ENCODE measurements at places on chromosomes 3 and 15.
A peak's percentile ranks its signal among the peaks of the same experiment; 100 is the strongest.

- no peak for DNase-seq
These were observed 11.3 kb downstream of the ADAM10 start for GRCh38 chr15:58738046-58738707.

- DNase-seq, result no peak
These were observed 3.2 kb upstream of the SIAH2 start for GRCh38 chr3:150765949-150766720.

DNA sequence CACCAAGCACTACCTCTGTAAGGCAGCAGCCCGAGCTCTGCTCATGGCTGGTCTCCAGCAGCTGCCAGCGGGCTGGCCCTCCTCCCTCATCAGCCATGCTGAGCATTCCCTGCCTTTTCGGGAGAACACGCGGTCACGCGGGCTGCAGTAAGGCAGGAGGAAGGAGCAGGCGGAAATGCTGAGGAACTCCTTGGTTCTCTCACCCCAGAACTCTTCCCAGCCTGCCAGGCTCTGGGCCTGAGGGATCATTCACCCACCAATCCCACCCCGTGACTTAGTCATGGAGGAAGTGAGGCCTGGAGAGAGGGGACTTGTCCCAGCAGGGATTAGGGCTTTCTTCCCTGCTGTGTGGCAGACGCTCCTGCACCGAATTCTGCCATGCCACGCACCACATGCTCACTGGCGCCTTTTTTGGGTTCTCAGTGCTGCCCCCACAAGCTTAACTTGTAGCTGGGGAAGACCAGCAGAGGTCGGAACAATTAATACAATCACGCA lies 42.9 kb upstream of the RPL32 start:
- DNase-seq, result peak; percentile 33

DNA sequence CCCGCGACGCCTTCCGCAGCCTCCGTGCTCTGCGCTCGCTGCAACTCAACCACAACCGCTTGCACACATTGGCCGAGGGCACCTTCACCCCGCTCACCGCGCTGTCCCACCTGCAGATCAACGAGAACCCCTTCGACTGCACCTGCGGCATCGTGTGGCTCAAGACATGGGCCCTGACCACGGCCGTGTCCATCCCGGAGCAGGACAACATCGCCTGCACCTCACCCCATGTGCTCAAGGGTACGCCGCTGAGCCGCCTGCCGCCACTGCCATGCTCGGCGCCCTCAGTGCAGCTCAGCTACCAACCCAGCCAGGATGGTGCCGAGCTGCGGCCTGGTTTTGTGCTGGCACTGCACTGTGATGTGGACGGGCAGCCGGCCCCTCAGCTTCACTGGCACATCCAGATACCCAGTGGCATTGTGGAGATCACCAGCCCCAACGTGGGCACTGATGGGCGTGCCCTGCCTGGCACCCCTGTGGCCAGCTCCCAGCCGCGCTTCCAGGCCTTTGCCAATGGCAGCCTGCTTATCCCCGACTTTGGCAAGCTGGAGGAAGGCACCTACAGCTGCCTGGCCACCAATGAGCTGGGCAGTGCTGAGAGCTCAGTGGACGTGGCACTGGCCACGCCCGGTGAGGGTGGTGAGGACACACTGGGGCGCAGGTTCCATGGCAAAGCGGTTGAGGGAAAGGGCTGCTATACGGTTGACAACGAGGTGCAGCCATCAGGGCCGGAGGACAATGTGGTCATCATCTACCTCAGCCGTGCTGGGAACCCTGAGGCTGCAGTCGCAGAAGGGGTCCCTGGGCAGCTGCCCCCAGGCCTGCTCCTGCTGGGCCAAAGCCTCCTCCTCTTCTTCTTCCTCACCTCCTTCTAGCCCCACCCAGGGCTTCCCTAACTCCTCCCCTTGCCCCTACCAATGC lies 2.0 kb downstream of the ISLR start:
- no peak for DNase-seq

DNA sequence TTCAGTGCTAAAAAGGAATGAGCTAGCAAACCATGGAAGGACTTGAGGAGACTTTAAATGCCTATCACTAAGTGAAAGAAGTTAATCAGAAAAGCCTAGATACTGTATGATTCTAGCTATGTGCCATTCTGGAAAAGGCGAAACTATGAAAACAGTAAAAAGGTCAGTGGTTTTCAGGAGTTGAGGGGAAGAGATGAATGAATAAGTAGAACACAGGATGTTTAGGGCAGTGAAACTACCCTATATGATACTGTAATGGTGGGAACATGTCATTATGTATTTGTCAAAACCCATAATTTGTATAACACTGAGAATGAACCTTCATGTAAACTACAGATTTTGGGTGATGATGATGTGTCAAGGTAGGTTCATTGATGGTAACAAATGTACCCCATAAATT lies 9.6 kb upstream of the CD276 start:
- no peak for DNase-seq
